Kidney glomerular epithelial cell (primary cell): ENCODE measurements at places on chromosomes 11 and 22.

DNA sequence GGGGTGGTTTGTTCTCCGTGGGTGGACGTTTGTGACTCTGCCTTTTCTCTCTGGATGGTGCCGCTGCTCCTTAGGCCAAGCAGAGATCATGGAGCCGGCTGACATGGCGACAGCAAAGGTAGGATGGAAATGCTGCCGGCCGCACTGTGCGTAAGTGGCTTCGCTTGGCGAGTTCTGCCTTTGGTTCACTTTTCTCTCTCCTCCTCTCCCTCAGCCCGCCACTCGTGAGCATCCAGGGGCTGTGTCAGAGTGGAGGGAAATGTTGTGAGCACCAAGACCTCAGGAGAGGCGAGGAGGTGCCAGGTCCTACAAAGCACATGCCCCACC, 80.5 kb downstream of the GRAMD1B start:
- DNase-seq: no peak

- DNase-seq: no peak
Measured at GRCh38 chr11:121539000-121539399, 86.2 kb upstream of the SORL1-AS1 start.

- no peak for DNase-seq
Measured at GRCh38 chr11:2512431-2513407, 67.9 kb downstream of the KCNQ1 start.

DNA sequence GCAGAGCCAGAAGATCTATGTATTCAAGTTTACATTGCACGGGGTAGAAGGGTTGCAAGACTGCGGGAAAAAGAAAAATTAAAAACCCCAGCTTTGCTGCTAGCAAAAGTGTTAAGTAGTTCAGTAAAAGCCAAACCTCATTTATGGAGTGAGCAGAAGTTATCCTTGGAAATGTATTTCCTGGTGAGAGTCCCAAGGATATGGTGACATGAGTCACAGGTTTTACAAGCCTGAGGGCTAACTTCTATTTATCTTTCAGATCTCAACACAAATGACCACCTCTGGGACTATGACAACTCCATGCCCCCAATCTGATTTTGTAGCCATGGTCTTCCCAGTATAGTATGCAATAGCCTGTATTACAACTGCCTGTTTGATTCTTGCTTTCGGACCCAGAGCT, 26.1 kb downstream of the ABTB2 start:
- no peak for DNase-seq

DNA sequence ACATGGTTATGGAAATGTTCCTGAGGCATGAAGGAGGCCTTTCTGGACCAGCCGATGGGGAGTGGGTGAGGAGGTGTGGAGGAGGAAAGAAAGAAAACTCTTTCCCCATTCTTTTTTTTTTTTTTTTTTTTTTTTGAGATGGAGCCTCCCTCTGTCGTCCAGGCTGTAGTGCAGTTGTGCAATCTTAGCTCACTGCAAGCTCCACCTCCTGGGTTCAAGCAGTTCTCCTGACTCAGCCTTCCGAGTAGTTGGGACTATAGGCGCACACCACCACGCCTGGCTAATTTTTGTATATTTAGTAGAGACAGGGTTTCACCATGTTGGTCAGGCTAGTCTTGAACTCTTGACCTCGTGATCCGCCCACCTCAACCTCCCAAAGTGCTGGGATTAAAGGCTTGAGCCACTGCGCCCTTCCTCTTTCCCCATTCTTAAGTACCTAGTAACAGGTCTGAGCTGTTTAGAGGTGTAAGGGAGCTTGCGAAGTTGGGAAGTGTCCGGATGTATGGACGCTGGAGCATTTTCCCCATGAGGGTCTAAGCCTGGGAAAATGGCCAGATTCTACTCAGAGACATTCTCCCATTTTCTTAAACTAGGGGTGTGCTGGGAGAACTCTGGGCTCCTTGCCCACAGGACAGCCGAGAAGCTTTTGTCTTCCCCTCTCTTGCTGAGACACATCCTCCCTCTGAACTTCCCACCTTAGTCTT, 135.8 kb downstream of the TEAD1 start:
- DNase-seq: peak; percentile 11

DNA sequence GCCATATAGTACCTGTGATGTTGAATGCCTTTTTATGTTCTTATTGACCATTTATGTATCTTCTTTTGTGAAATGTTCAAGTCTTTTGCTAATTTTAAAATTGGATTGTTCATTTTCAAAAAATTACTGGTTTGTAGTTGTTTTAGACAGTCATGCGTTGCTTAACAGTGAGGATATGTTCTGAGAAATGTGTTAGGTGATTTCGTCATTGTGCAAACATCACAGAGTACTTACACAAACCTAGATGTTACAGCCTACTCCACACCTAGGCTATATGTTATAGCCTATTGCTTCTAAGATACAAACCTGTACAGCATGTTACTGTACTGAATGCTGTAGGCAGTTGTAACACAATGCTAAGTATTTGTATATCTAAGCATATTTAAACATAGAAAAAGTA, 32.5 kb downstream of the PDE3B start:
- no peak for DNase-seq

DNA sequence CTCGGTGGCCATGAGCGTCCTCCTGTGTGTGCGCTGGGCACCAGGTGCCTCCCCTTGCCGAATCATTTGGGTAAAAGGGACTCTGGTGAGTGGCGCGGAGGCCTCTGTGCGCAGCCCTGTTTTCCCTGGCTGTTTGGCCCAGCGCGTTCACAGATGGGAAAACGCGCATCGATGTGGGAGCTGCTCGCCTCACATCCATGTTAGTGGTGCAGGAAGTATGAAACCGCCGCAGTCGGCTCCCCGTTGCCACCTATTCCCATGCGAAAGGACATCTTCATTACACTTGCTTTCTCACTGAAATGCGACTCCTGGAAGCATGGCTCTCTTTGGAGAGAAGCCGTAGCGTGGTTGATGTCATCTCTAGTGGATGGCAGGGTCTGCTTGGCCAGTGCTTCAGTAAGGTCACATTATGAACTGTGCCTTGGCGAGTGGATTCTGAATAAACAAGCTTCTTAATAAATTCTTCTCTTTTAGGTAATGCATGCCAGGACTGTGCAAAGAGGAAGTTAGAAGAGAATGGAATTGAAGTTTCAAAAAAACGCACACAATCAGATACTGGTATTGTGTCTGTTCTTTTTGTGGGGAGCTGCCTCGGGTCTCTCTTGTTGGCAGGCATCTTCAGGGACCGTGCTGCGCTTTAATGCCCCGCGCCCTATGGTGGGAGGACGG, 26.3 kb downstream of the FAM118A start:
- no peak for DNase-seq

GRCh38 chr11:125357551-125357950, 138.5 kb downstream of the FEZ1 start:
- DNase-seq: no peak

GRCh38 chr11:17351510-17352176, at the start of gene NCR3LG1:
TSS of gene NCR3LG1 (plus strand) at chr11:17351800. CDS start at chr11:17351970, 170 bp downstream.
- peak; percentile 28 for DNase-seq

DNA sequence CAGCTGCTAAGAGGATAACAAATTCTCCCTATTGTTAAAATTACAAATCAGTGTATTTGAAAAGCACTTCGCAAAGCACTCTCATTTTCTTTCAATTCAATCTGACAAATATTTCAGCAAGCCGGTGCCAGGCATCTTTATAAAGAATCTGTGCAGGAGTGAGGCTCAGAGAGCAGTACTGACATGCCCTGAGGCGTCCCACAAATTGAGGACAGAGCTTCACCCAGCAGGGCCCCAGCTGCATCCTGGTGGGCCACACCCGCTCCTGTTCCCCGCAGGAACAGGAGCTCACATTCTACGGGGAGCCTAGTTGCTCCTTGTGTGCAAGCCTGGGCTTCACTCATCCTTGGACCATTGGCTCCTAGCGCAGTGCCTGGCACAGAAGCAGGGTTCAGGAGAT, 60.9 kb upstream of the EIF3D start:
- DNase-seq: no peak

DNA sequence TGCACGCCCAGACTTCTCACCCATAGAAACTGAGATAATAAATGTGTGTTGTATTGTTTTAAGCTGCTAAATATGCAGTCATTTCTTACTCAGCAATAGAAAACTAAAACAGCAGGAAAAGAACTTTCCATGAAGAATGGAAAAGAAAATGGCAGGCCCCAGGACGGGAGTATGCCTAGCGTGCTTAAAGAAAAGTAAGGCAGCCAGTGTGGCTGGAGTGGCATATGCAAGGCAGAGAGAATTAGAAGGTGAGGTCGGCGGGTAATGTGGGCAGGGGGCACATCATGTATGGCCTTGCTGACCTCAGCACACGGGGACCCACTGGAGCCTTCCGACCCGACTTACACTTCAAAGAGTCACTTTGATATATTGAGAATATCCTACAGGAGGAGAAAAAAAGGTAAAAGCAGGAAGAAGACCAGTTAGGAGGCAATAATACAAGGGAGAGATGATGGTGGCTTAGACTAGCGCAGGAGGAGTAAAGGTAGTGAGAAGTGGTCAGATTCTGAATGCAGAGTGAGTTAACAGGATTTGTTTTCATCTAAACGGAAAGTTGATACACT, 20.5 kb downstream of the TBRG1 start:
- DNase-seq: no peak

DNA sequence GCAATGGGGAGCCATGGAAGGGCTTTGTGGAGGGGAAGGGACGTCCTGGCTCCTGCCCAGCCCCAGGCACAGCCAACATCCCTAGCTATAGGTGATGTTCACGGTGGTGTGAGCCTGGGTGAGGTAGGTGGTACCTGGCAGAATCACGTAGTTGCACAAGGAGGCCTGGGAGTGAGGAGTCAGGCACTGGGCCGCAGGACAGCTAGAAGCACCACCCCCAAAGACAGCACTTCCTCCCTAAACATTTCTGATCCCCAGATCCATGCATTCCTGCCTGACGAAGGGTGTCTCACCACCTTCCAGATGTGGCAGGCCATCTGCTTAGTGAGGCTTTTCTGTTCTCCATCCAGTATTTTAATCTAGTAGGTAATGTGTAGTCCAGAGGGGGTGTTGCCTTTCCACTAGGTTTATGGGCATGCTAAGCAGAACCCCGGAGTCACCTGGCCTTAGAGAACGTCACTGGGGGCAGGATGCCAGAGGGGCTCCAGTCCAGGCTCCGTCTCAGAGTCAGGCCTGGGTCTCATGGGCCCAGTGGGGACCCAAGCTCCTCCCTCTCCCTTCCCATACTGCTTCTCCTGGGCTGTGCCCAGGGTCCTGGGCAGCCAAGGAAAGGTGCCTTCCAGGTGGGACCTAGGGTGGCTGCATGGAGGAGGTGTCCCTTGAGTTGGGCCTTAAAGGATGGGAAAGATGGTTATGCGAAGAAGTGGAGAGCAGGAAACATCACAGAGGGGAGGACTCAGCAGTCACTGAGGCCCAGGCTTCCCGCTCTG, 56.2 kb downstream of the OTOG start:
- DNase-seq: no peak

GRCh38 chr11:92384802-92385201, 160.2 kb downstream of the FAT3 start:
- DNase-seq: no peak

- peak; percentile 13 for DNase-seq
Measured at GRCh38 chr11:28657378-28658030, 549.3 kb downstream of the METTL15 start.

- DNase-seq: no peak
Measured at GRCh38 chr11:114848027-114848426, 169.7 kb downstream of the NXPE2 start.

DNA sequence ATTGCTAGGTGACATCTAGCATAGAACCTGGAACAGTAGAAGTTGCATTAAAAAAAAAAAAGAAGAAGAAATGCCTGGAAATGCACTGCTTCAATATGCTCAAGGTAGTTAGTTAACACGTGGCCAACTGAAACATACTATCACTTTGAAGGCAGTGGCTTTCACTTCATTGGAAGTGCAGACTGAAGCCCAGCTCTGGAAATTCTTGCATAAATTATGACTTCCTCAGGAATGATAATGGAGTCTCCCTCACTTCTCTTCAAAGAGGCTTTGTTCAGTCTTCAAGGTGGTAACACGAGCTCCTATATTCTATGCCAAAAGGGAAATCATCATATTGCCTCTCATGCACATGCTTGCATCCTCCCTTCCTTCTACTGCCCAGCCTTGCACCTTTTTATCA, 715.9 kb upstream of the API5 start:
- no peak for DNase-seq

GRCh38 chr11:121452609-121453150, at the start of gene SORL1-AS1:
TSS of gene SORL1-AS1 (minus strand) at chr11:121452967.
- DNase-seq: peak; percentile 9

DNA sequence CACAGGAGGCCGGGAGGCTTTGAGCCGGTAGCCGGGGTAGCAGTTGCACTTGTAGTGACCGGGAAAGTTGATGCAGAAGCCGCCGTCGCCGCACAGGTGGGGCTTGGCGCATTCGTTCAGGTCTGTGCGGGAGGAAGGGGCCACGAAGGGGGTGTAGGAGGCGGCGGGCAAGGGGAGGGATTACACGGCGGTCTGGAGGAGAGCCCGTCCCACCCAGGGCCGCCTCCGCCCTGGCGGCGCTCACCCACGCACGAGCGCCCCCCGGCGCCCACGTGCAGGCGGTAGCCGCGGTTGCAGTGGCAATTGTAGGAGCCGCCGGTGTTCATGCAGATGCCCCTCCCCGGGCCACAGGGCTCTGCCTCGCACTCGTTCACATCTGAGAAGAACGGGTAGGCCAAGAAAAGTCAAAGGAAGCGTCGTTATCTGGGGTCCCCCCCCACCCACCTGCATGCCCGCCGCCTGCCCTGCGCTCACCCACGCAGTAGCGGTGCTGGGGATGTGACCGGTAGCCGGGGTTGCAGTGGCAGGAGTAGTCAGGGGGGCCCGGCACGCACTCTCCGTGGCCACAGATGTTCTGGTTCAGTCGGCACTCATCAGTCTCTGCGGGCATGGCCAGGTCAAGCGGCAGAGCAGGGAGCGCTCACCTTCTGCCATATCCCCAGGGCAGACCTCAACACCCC, 10.6 kb downstream of the LTBP3 start:
- DNase-seq: no peak

GRCh38 chr11:59201353-59201752, 11.4 kb downstream of the MPEG1 start:
- no peak for DNase-seq

GRCh38 chr22:40213478-40213877, 35.8 kb downstream of the TNRC6B start:
- DNase-seq: no peak

GRCh38 chr11:79675081-79675480, 234.3 kb upstream of the TENM4 start:
- no peak for DNase-seq

GRCh38 chr22:35605369-35605680, 11.8 kb downstream of the MB start:
- no peak for DNase-seq

GRCh38 chr11:72833811-72834493, 19.7 kb downstream of the ATG16L2 start:
- DNase-seq: no peak

DNA sequence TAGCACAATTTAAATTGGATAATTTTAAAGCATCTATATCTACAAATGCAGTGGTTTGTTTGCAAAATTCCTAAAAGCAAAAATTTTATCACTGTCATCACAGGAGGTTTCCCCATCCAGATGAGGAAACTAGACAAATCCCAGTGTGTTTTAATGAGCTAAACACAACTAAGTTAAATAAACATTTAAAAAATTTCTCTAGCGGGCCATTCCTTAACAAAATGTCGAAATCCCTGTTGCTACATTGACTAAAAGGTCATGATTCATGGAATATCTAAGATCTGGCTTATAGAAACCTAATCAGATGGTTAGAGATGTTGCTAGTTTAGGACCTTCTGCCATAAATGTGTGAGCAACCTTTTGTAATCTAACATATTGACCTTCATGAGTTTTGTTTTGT, 107.3 kb upstream of the BDNF start:
- DNase-seq: no peak
